NCI-H1417 treated with DMSO at 0.1 percent for 48 hours (cell line): ENCODE measurements at places on chromosomes 2 and 18.

GRCh38 chr2:197487385-197487784 is 12.3 kb downstream of the HSPD1 start:
- no peak for DNase-seq

DNA sequence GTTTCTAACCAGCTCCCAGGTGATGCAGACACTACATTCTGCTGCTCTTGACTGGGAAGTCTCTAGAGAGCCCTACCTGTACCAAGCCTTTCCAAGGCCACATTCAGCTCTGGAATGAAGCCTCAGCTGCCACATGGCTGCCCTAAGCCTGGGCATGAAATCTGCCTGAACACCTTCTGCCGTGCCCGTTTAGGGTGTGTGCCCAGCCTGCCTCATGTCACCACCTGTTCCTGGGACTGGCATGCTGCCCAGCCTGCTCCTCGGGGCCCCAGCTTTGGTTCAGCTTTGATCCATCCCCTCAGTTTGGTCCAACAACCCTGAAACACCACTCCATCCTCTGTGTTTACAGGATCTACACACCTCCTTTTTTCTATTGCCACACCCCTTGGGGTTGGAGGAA is 210.9 kb downstream of the L3MBTL4 start:
- no peak for DNase-seq

DNA sequence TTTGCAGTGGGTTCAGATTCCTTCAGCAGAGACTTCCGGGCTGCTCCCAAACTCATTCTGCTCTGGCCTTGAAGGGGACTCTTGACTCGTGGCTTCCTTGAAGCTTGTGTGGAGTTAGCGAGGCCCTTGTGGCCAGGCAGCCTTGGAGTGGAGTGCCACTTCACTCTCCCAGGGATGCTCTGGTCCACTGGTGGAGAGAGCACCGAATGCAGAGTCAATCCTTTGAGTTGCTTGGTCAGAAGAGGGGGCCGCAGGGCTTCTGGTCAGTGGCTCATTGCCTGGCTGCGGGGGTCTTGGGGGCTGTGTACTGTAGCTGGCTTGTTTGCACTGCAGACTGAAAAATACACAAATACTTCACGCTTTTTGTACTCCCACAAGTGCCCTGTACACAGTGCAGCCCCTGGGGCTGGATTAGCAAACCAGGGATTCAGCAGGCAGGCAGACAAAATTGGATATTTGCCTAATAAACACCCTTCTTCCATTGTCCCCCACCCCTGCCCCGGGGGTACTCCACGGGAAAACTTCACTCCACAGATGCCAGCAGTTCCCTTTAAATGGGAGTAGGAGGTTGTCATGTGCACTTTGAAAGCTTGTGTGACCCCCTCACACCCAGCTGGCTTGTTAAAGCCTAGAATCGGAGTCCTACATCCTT is 3.2 kb downstream of the GLI2 start:
- DNase-seq: no peak

- no peak for DNase-seq
These were observed 55.9 kb upstream of the BARD1 start for GRCh38 chr2:214865400-214865799.

DNA sequence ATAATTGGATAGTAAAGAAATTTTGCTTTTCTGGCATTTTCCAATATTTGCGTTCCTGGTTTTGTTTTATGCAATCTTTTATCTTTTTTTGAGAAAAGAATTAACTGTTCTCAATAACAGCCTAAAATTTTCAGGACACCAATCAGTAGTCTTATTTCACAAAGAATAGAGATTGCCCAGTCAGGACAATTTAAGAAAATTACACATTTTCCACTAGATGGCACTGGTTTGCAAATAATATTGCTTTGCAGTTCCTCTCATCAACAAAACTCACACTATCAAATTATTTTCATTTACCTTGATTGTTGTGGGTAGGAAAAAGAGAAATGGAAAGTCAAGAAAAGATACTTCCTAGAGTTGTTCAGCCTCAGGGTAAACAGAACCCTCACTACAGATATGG is 2.4 kb upstream of the RBM45 start:
- DNase-seq: no peak

DNA sequence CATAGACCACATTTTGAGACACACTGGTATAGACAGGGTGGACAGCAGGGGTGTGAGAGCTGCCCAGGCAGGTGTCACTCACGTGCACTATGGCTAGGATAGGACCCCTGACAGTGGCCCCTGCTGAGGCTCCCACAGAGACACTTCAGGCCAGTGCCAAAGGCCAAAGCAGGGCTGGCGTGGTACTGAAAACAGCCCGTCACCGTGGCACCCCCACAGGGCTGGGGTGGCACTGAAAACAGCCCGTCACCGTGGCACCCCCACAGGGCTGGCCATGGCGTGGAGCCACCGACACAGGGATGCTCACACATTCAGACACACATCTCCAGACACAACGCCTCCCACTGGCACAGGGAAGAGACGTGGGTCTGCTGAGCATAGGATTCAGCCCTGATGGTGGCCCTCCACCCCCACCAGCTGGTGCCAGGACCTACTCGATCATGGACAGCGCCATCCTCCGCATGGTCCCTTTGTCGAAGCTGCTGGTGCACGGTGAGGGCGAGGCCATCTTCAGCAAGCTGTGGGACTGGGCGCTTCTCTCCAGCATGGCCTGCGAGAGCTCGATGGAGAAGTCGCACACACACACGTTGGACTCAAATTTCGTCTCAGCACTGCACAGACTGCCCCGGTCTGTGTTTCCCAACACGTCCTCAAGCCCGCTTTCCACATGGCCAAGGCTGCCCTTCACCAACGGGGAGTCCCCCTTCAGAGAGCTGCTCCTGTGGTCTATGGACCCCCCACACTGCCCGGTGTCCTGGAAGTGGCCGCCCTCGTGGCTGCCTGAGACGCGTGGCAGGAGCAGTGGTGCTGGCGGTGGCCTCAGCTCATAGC is 34.1 kb downstream of the ANKMY1 start:
- no peak for DNase-seq

DNA sequence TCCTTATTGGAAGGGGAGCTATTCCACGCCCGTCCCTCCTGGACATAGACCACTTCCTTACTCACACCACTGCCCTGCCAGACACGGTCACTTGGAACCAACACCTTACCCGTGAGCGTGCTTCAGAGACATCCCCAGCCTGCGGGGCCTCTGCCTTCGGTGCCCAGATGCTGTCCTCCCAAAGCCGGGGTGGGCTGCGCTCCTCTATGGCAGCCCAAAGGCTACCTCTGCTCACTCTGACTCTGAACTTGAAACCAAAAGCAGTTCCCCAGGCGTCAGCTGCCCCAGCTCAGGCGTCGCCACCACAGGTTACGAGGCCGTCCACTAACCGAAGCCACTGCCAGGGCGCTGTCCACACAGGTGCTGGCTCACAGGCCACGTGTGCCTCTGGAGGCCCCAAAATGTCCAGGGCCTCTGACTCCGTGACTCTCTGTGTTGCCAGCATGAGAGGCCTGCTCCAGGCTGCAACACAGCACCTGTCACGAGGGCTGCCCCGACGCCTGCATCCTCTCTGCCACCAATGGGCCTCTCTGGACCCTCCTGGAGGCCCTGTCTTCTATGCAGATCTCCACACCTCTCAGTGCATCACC is 23.8 kb downstream of the HDAC4 start:
- no peak for DNase-seq

DNA sequence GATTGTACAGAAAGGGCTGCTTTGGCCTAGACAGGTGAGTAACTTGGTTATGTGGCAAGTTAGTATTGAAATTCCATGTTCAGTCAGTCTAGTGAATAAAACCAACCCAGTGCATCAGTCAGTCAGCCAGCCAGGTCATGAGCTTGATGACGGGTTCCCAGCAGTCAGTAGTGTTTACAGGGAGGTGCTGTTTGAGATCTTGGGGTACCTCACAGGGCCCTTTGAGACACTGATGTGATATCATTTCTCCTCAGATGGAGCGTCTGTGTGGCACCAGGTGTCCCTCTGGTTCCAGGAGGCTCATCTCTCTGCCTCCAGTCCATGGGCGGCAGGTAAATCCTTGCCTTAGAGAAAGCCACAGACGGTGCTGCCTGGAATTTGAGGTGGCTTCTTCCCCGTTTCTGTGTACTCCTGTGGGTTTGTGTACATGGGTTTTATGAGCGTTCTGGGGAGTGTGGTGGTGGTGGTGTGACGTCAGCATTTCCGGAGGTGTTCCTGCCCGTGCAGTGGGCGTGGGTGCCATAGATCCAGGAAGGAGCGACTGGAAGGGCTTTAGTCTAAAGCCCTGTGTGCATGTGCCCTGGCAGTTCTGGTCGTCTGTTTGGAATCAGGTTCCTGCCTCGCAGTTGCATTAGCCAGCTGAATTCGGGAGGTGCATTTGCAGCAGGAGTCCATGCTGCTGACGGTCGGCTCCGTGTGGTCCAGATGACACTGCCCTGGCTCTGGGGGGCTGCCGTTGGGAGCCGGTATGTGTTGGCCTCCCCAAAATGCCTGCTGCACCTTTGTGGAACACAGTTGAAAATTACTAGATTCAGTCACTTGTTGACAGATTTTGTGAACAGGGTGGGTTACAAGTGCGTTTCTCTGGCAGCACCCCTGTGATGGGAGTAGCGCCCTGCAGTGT is 2.1 kb downstream of the CTDP1 start:
- no peak for DNase-seq

DNA sequence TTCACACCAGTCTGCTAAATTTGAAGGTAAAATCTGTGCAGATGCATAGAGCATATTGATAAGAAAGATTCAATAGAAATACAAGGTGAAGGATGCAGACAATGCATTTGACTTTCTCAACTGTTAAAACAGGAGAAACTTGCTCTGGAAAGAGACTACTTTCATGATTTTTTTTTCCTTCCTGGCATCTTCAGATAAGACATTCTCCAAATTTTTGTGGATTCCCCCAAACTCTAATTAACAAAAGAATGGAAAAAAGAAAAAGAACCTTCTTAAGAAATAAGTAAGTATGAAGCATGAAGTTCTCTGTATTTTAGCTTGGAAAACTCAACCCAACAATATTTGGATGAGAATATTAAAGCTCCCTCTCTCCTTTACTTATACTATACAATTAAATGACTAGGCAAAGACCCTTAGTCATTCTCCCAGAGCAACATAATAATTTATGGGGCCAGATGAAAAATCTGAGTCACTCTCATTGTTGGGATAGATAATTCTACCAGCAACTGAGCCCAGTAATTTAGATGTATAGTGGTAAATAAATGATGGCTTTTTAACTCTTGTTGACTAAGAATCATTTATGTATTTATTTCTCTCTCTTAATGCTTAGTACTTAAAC is 298.7 kb upstream of the COL3A1 start:
- no peak for DNase-seq

DNA sequence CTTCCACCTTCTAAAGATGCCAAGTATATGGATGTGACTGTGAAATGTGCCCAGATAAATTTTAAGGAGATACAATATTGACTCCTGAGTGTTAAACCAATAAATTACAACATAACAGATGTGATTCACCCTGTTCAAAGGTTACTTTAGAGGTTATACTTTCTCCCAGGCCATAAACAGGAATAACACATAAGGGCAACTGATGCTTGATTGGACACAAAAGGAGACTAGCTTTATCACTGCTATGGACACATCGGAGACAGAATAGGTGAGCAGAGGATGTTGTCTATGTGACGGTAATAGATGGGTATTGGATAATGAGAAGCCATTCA is 31.9 kb upstream of the SLC25A52 start:
- no peak for DNase-seq

GRCh38 chr2:156702541-156702940 is 266.4 kb downstream of the GPD2 start:
- no peak for DNase-seq

- no peak for DNase-seq
These were observed 17.2 kb downstream of the SH3YL1 start for GRCh38 chr2:246489-247144.
